ENCODE measurements at places on chromosomes 3 and 15. TPM values are rescaled to one million over a fixed set of nuclear protein-coding genes. Genes with fewer than 3 reads are reported as not detected.

Gene CCDC174
- total RNA-seq, result 29.9 TPM

Gene RGMA
- total RNA-seq, result 75.4 TPM

Gene WDR93
- 0.44 TPM for total RNA-seq

Gene C3orf52
- total RNA-seq, result 1.4 TPM

Gene EDC3
- 37.6 TPM for total RNA-seq

Gene CALML4
- 2.7 TPM for total RNA-seq

Gene GOLGA8S
- total RNA-seq, result 1.0 TPM

Gene IL5RA
- total RNA-seq, result not detected

GRCh38 chr3:168088106-168088720, 7.5 kb downstream of the GOLIM4 start:
- DNase-seq, result no peak

DNA sequence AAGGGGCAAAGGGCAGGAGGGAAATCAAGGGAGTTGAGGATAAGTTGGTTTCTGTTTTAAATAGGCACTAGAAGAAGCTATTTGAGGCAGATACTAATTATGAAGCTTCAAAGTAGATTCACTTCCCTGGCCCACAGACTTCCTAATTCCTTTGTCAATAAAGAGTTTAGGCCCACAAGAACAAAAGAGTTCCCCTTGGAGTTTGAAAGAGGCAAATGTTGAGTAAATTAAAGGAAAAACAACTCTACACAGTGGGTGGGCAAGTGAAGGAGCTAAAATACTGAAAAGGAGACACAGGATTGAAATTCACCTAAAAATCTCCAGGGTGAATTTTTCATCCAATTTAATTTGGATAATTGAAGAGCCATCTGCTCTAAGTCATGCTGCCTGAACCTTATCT, 411.7 kb upstream of the RORA start:
- DNase-seq, result no peak

GRCh38 chr15:84668221-84668982, 10.4 kb upstream of the NMB start:
- no peak for DNase-seq

DNA sequence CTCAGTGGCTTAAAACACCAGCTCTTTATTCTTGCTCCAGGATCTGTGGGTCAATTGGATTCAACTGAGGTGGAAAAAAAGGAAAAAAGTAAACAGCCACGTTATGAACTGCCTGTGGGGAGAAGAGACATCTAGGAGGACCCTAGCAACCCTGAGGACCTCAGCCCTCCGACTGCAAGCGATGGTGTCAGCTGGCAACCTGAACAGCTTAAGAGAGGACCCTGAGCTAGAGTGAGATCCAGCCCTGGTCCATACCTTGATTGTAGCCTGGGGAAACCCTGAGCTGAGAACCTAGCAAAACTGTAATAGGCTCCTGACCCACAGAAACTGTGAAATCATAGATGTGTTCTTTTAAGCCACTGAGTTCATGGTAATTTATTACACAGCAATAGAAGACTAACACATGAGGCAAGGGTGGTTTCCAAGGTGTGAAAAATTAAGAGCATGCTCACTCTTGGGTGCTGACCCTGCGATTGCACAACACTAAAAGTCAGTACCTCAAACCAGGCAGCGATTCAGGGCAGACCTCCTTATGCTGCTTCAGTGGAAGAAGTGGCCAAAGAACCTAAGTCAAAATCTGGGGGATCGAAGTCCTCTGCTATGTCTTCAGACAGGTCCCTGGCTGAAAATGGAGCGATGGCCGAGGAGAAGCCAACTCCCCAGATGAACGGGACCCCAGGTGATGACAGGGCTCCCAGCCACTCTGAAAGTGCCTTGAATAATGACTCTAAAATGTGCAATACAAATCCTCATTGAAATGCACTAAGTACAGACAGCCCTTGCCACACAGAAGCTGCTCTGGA, 57.7 kb downstream of the GASK1A start:
- DNase-seq, result no peak

- DNase-seq, result no peak
Observed at GRCh38 chr15:94579286-94579685, 347.9 kb downstream of the MCTP2 start.

DNA sequence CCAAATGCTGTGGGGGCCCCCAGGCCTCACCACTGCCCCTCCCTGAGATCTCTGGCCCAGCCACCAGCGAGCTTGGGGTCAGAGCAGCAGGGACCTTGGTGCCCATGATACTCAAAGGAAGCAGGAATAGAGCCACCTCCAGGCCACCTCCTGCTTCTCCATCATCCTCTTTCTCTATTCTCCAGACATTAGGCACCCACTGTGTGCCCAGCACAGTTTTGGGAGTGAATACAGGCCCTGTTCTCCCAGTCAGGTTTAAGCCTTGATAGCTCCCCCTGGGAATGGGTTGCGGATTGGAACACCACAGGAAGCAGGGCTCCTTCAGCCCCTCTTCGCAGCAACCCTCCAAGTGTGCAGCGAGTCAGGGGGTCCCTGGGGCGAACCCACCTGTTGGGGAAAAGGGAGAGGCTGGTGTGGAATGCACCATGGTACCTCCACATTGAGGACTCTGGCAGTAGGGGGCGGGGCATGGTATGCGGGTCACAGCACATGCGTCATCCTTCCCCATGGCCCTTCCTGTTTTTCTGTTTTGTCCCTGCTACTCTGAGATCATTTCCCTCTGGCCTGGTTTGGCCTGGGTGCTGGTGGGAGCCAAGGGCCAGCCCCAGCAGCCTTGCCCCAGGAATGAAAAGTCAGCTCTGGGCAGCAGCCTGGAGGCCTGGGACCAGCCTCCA, 14.2 kb upstream of the SEMA3B start:
- DNase-seq, result no peak

GRCh38 chr3:44226573-44226972, 15.1 kb upstream of the TOPAZ1 start:
- no peak for DNase-seq

DNA sequence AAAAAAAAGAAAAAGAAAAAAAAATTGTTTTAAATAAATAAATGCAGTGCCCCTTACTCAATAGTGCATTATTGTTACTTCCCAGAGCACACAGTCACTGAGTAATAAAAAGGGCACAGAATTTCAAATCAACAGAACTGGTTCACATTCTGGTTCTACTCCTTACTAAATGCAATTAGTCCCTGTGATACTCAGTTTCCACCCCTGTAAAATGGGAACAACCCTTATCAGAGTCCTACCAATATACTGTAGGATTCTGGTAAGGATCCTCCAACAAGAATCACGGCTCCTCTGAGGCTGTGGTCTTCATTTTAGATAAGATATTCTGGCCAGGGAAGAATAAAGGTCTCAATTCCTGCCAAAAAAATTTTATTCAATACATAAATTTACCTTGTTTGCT, 50.7 kb downstream of the ITGB5 start:
- no peak for DNase-seq

DNA sequence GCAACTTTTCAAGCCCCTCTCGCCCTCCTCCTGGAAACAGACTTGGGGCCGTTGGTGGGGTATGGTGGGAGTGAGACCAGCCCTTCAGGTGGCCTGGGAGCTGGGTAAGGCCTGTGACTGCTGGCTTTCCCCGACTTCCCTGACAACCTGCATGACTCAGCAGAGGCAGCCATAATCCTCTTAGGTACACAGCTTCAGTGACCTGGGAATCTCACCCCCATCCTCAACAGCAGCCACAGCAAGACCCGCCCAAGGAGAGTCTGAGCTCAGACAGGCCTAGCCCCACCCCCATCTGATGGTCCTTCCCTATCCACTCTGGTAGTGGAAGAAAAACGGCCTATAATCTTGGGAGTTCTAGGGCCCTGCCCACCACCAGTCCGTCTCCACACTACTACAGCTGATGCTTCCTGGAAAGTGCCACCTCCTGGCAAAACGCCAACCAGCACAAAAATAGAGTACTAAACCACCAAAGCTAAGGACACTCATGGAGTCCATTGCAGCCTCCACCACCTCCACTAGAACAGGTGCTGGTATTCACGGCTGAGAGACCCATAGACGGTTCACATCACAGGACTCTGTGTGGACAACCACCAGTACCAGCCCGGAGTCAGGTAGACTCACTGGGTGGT, 13.1 kb upstream of the SLC27A2 start:
- no peak for DNase-seq
